NCI-H1436 treated with DMSO at 0.1 percent for 48 hours (cell line): ENCODE measurements at places on chromosomes 1 and 21.

DNA sequence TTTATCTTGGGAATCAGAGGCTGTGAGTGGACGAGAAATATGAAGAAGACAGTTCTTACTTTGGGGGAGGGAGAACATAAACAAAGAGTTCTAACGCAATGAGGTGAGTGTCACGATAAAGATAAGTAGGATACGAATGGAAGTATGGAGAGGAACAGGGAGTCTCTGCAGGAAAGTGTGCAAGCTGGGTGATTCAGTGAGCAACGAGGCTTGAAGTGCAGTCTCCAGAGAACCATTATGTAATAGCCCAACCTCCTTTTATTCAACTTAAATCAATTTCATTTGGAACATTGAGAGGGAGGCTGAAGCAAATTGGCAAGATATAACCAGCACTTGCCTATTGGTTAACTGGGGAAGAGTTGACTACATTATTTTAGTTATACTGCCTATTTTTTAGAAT is 99.3 kb upstream of the PLD5 start:
- DNase-seq = peak; percentile 29

GRCh38 chr1:37765916-37766664 is 1.2 kb upstream of the EPHA10 start:
- no peak for DNase-seq

DNA sequence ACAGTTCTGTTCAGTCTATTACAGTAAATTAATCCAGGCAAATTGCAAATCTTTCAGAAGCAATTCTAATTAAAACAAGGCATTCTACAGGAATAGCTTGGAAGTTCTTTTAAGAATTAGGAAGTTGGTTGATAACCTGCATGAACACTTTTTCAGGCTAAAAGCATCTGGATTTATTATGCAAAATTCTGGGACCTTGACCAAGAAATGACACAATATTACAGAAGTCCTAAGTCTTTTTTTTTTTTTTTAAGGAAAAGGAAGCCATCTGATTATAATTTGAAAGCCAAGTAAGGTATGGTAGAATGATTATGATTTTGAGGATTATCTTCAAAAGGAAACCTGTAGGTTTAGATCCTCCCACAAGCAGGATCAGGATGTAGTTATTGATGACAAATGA is 74.7 kb upstream of the KCNK2 start:
- DNase-seq = no peak

GRCh38 chr1:248900637-248901036 is 5.4 kb upstream of the PGBD2 start:
- DNase-seq = no peak

DNA sequence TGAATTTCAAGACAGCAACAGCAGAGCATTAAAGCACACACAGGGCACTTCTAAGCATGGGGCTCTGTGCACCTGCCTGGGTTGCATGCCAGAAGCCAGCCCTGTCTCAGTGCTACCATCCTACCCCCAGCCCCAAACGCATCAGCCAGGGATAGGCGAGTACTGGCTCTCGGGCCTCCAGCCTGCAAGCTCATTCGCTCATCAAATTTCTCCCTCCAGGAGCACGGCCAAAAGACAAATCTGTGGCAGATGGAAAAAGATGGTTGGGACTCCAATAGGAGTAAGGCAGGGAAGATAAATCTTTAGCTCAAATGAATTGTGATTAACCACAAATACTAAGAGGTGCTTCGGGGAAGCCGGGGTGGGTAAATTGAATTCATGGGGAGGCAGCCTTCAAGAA is 189.6 kb downstream of the KAZN start:
- no peak for DNase-seq

GRCh38 chr1:31326461-31326860 is 29.6 kb downstream of the ZCCHC17 start:
- DNase-seq = no peak

- no peak for DNase-seq
Observed at GRCh38 chr1:88701275-88701674, 17.2 kb downstream of the PKN2 start.

- no peak for DNase-seq
Observed at GRCh38 chr1:156503698-156504437, 3.3 kb upstream of the MEF2D start.

- no peak for DNase-seq
Observed at GRCh38 chr21:17903929-17904639, 84.9 kb upstream of the C21orf91 start.

- no peak for DNase-seq
Observed at GRCh38 chr21:43591571-43591970, 67.7 kb downstream of the HSF2BP start.

DNA sequence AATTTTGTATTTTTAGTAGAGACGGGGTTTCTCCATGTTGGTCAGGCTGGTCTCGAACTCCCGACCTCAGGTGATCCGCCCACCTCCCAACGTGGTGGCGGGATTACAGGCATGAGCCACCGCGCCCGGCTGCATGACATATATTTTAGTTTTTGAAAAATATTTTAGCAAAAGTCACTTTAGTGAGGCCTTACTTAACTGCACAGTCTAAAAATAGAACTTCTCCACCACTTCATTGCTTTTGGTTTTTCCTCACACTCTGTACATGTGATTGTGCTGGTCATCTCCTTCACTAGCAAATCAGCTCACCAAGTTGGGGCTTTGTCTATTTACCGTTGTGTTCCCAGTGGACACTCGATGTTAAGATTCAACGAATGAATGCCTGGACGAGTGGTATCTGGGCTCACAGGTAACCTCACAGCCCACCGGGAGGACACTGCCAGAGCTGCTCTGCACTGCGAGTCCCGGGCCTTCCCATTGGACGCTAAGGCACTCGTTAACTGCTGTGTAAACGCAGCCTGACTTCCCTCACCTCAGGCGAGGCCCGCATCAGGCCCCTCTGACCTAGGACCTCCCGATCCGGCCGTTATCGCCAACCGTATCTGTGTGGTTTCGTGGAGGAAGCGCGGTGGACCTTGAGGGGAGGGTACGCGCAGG is 14.0 kb upstream of the ZNF692 start:
- peak; percentile 82 for DNase-seq
